ENCODE measurements at places on chromosomes 7 and 10.
A peak's percentile ranks its signal among the peaks of the same experiment; 100 is the strongest.

DNA sequence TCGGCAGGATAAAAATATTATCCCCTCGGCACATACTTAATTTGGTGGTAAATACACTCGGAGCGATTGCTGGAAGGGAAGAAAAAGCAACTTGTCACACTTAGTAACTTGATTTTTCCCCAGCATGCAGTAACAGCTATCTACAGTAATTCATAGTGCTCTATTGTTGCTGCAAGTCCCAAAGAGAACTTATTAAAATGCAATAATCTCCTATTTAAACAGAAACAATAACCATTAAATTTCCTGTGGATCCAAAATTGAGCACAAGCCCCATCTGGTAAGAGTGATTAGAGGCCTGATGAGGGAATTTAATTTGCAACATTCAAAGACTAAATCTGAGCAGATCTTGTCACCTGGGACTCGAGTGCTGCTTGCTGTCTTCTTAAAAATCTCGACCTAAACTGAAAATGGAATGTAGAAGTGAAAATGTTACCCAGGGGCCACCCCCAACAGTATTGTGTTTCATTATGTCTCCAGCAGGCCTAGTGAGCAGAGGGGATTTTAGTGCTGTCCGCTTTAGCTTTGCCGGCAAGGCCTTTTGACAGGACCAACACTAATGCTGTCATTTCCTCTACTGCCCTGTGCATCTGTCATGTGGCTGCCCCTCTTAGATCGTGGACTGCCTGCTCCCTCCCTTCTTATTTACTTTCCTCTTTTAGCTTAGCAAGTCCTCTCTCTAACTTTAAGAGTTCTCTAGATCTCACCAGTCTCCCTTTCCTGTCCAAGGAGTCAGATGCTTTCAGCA, 639.7 kb downstream of the AUTS2 start:
- DNase-seq = no peak

DNA sequence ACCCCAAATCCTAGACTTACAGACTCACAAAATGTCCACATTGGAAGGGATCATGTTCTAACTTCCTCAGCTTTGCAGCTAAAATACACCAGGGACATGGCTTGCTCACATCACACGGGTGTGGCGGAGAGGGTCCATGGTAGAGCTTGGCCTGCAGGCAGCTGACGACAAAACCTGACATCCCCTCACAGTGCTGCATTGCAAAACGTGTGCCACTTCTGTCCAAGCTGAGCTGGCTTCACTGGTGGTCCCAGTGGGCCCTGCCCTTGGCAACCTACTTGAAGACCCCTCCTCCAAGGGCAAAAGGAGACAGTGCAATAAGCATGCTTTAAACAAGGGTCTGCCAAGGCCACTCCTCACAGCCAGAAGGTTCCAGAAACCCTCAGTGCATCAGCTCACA, 21.9 kb downstream of the ANXA11 start:
- peak; percentile 33 for DNase-seq

DNA sequence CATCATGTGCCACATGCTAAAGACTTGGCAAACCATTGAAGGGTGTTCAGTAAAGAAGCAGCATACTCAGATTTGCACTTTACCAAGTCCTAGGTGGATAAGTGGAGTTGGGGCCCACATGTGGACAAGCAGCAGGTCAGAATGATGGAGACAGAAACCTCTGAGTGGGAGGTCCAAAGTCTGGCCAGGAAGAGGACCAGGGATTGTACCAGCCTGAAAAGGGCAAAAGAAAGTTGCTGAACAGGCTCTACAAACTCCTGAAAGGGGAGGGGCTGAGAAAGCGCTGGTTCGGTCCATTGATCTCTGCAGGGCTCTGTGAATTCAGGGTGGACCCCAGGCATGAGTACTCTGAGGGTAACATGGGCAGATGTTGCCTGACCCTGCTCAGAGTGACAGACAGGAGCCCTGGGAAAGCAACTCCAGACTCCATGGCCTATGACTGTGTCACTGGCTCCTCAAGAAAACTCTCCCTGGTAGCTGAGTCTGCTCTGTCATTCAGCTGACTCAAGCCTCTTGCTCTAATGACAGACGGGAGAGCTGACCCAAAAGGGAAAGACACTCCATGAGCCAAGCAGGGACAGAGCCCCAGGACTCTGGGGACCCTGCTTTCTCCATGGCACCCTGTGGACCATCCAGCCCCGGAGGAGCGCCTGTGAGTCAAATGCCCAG, 68.5 kb downstream of the TBXAS1 start:
- DNase-seq = no peak

GRCh38 chr10:1464881-1465417, 272.4 kb downstream of the ADARB2 start:
- DNase-seq = no peak

DNA sequence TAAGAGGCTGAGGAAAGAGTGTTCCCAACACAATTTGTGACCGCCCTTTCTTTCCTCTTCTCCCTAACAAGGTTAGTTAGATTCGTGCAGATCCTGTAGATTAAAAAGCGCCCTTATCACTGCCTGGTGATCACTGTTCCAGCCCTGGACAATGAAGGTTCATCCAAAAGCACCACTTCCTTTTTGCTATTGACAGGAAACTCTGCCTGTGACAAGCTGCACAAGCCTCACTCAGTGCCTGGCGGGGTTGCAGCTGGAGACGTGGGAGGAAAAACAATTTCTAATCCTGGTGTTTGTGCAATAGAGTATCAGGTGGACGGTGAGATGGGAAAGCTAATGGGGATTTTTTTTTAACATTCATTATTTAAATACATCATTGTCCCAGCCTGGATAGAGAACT, 105.9 kb upstream of the CAV2 start:
- DNase-seq = peak; percentile 49

DNA sequence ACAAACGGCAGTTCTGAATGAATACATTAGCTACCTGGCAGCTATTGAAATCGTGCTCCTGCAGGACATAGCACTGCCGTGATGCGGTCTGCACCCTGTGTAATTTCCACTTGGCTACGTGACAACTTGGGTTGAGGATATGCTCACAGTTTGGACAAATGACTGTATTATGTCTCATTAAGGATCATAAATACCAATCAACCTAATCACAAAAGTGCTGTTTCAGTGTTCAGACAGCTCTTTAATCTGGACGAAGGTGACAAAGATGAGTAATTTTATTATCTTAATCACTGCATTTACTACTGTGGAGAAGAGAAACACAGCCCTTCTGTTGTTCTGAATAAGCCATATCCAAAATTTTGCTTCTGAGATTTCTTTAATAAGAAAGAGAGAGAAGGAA, 210.8 kb upstream of the PFKP start:
- no peak for DNase-seq

GRCh38 chr7:35571611-35572240, 123.2 kb downstream of the HERPUD2 start:
- DNase-seq = no peak

DNA sequence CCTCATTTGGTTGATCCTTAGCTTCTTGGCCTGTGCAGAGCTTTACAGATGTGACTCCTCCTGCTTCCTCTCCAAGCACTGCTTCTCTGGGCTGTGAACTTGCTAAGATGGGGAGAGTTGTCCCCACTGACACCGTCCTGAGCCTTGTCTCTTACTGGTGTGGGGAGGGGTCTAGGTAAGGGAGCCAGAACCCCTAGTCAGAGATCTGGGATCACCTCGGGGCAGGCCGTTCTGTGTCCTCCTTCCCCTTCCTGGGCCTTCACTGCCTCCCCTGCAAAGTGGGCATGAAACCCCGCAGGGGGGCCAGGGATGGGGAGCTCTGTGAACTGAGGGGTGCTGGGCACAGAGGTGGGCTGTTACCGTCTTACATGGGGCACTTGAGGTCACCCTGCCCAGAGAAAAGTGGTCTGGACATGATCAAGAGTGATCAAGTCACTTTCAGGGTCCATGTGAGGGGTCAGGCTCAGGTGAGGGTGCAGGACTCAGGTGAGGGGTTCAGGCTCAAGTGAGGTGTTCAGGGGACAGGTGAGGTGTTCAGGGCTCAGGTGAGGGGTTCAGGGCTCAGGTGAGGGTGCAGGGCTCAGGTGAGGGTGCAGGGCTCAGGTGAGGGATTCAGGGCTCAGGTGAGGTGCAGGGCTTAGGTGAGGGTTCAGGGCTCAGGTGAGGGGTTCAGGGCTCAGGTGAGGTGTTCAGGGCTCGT, 86.2 kb downstream of the ADCY1 start:
- no peak for DNase-seq

- DNase-seq = no peak
These were observed 3.9 kb upstream of the PURB start for GRCh38 chr7:44889086-44889781.

GRCh38 chr10:774661-775244, 85.3 kb upstream of the DIP2C start:
- DNase-seq = no peak

DNA sequence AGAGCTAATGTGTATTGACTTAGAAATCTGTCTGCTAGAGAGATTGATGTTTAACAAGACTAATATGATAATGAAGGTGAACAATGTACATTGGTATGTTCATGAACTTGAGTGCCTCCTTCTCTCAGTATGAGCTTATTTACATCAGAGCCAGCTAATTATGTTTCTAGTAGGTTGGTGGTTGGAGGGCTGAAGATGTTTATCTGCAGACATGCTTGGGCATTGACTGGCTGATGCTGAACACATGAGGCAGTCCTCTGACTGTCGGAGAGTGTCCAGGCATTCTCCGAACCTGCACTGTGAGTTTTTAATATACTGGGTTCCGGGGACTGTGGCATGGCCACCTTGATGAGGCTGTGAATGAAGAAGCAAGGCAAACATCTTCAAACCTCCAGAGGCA, 47.5 kb downstream of the BMPER start:
- DNase-seq = no peak

DNA sequence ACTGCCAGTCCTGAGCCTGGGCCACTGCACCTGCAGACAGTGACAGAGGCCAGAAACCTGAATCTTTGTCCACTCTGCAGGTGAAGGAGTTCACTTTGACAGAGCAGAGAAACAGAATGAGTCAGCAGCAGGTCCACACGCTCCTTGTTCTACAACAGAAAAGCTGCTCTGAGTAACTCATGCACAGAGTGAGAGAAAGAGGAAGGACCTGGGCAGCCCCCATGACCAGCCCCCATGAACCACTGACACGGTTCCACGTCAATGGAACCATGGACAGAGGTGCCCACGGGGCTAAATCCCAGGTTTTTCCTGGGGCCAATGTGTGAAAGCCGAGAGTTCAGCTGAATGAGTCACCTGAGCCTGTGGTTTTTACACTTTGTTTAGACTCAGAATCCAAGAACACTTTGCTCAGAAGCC, 40.8 kb upstream of the CTBP2 start:
- no peak for DNase-seq

DNA sequence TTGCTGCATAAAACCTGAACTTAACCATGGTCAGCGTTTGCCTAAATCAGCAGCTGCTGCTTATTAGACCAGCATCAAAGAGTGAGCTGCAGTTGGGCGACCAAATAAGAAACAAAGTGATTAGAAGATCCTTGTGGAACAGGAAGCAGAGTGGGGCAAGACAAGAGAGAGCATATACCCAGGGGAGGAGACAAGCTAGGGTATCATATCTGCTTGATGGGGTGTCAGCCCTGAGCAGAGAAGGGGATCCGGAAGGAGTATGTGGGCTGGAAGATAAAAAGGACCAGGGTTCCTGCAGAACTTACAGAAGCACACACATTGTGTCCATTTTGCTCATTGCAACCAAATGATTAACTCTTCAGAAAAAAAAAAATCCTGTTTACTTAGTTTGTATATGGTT, 213.6 kb downstream of the CELF2 start:
- no peak for DNase-seq

DNA sequence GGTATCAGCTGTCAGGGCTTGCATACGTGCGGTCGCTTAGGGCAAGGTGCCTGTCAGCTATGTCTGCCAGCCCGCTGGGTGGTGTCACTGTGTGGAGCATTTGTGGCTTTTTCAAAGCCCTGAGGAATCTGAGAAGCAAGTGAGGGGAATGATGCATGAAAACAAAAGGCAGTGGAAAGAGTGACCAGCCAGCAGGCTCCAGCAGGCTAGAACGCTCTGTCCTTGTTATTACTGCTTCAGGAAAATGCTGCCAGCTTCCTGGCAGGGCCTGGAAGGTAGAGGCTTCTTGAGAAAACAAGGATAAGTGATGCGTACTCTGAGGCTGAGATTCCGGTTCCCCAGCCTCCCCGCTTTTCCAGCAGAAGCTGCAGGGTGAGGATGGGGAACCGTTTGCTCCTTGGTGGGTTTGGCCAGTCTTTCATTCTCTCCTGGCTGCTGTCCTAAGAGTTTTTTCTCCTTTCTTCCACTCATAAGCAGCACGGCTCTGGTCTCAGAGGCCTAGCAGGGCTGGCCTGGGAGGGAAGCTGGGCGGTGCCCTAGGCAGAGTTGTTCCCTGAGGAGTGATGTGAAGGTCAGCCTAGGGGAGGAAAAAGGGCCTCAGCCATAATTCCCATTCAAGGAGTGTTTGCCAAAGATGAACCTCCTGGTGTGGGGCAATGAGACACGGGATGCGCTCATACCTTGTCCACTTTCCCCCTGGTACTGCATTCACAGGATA, 42.8 kb upstream of the MKLN1 start:
- DNase-seq = peak; percentile 69

- peak; percentile 85 for DNase-seq
These were observed 45.6 kb upstream of the SUN1 start for GRCh38 chr7:786472-787255.

Measured in Right ventricle myocardium superior (tissue), 1 donor.